ENCODE measurements at places on chromosomes 13 and 19. TPM values are rescaled to one million over a fixed set of nuclear protein-coding genes. Genes with fewer than 3 reads are reported as not detected.
A peak's percentile ranks its signal among the peaks of the same experiment; 100 is the strongest.

- DNase-seq: no peak
Observed at GRCh38 chr13:23580684-23581060, 10.5 kb downstream of the TNFRSF19 start.

- DNase-seq: no peak
Observed at GRCh38 chr13:51730927-51731326, 73.0 kb downstream of the DHRS12 start.

DNA sequence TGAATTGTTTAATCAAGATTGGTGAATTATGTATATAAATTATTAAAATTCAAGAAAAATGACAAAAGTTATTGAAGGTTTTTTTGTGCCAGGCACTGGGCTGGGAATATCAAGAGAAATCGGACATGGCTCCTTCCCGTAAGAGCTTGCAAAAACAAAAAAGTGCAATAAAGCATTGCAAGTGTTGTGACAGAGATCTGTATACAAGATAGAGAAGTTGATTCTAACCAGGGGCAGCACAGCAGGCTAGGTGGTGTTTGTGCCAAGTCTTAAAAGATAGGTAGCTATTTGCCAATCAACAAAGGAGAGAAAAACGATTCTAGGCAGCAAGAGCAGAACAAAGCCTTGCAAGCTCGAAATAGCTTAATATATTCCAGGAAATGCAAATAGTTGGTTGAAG is 123.7 kb upstream of the WASF3 start:
- no peak for DNase-seq

- no peak for DNase-seq
Observed at GRCh38 chr19:29525901-29526729, at the start of gene VSTM2B. Gene VSTM2B, plus strand, starts transcription at chr19:29525994. Its CDS starts 590 bp downstream, at chr19:29526584.

GRCh38 chr13:106527826-106528225 is 7.6 kb downstream of the EFNB2 start:
- DNase-seq: no peak

DNA sequence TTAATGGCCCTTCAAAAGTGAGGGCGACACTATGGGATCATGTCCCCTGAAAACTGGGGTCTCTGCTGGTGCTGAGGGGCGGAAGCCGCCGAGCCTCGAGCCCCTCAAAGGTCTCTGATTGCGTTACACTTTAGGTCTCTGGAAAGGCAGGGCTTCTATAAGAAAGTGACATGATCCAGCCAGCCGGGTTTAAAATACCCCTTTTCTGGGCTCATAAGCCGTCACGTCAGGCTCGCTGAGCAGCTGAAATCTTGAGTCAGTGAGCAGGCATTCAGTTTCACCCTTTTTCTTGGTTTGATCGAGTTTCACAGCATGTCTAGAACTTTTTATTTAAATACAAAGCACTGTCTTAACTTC is 600 bp upstream of the HMGB1 start:
- DNase-seq: no peak

GRCh38 chr19:11044431-11044830 is 44.8 kb upstream of the LDLR start:
- no peak for DNase-seq

DNA sequence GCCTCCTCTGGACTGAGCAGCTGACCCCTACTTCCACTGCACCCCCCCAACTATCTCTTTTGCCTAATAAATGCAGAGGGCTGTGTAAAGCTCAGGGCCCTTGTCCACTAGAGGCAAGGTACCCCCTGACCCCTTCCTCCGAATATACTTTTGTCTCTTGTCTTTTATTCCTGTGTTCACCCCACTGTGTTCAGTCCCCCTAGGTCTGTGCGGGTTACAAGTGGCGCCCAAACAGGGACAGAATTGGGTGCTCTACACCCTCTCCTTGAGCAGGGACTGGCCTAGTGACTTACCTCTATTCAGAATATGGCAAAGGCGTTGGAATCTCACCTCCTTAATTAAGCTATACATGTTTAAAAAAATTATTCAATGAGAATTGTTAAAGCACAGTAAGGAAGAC is 15.0 kb downstream of the ZNF350 start:
- DNase-seq: no peak

- no peak for DNase-seq
Observed at GRCh38 chr19:49939721-49940481, 10.6 kb upstream of the NUP62 start.

GRCh38 chr19:38727868-38728660 is 16.2 kb downstream of the CAPN12 start:
- DNase-seq: no peak

DNA sequence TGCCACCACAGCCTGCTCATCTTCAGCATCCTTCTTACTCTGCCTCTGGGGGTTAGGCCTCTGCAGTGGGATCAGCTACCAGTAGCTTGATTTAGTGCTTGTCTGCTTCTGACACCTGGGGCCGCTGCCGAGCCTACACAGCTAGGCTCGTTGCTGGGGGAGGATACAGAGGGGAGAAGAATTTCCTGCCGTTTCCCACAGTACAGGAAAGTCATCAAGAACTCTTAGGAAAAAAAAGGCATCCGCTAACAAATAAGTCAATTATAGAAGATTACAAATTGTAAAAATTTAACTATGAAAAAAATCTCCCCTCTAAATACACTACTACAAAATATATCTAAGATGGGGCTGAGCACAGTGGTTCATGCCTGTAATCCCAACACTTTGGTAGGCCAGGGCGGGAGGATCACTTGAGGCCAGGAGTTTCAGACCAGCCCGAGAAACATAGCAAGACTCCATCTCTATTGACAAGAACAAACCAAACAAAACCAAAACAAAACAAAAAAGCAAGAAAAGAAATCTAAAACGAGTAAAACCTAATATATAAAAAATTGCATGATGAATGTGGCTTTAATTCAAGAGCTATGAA is 26.7 kb downstream of the LATS2 start:
- DNase-seq: no peak

GRCh38 chr19:7744199-7744786 is 3.0 kb downstream of the CD209 start:
- no peak for DNase-seq

DNA sequence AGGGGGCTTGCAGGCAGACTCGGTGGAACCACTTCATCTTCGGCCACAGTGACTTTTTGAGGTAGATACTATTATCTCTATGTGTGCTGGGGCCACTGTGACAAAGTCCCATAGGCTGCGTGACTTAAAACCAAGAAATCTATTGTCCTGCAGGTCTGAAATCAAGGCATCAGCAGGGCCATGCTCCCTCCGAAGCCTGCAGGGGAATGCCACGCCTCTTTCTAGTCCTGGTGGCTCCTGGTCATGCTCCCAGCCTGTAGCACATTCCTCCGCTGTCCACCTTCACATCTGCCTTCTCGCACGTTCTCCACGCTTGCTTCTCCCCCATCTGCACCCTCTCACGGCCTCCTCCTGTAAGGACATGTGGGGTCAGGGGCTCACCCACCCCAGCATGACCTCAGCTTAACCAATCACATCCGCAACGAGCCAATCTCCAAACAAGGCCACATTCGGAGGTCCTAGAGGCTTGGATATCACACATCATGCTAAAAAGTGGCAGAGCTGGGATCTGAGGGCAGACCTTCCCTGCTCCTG is 21.0 kb upstream of the RAB20 start:
- DNase-seq: no peak

DNA sequence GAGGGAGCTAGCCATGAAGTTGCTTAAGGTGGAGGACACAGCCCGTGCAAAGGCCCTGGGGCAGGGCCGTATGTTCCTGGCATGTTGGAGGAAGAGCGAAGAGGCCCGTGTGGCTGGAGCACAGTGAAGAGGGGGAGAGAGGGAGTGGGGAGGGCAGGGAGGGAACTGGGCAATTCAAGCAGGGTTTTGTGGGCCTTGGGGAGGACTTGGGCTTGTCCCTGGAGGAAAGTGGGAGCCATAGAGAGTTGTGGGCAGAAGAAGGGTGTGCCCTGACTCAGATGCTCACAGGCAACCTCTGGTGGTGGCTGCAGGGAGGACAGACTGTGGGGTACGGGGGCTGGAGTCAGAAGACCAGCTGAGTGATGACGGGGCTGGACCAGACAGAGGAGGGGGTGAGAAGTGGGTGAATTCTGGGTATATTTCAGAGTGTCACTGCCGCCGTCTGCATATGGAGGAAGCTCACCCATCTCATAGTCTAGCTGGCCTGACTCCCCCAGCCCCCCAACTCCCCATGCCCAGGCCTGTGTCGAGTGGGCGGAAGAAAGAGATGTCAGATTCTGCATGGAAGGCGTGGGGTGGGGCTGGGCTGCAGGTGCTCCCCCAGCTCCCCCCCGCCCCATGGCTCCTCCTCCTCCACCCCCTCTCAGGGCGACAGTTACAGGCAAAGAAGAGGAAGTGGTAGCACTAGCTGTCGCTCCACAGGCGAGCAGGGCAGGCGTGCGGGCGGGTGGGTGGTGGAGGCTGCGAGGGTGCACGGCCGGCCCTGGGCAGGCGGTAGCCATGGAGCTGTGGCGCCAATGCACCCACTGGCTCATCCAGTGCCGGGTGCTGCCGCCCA is at the start of gene VAV1:
VAV1 (plus strand) TSS at position 681 of the 838 bp plus-strand sequence; CDS start at position 781, 100 bp downstream.
- no peak for DNase-seq

- no peak for DNase-seq
Observed at GRCh38 chr19:32098968-32099367, 246.4 kb upstream of the ZNF507 start.

DNA sequence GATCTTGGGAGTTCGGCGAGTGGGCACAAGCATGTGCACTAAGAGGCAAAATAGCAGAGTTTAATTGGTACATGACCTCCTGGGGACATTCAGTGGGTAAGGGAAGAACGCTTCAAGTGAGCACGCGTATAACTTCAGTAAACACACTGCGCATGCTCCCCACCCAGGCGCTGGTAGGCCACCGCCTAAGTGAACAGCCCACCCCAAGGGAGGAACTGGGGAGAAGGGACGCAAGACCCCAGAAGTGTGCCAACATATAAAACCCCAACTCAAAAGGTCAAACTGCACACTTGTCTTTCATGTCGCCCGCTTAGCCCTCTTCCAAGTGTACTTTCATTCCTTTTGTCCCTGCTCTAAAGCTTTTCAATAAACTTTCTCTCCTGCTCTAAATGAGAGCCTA is 10.5 kb upstream of the NTN5 start:
- peak; percentile 25 for DNase-seq

HNRNPA1L2 gene
- 3.9 TPM for total RNA-seq

SMARCA4 gene
- total RNA-seq: 120 TPM

TTC9B gene
- total RNA-seq: not detected

RHPN2 gene
- total RNA-seq: 54.4 TPM
